GM18507 (cell line): ENCODE measurements at places on chromosomes 2 and 18.

DNA sequence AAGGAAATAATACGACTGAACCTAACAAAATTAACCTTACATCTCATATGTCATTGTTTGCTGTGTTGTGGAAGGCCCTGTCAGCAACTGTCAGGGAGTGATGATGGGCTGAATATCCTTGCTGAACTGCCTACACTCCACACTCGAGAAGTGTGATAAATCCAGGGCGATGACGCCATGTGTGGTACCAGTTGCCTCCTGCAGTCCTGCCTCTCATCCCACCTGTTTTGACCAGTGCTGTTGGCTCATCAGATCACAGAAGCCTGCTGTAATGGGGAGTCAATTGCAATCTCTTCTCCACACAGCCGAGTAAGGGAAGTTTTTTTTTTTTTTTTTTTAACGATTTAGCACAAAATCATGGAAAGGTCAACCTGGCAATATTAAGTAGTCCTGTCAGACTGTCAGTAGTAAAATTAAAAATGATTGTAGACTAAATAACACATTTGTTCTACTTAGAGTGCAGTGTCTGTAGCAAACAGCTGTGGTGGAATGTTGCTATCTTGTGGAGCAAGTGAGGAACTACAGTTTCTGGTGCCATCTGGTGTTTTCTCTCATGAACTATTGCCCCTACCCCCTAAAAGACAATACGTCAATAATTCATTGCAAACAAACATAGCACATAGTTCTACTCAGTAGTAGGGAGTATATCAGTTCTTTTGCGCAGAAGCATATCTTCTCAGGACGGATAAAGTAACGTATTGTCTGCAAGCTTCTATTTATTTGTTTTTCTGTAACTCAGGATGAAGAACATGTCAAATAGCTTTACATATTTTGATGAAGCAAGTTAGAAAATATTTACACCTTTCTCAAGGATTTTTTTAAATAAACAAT is 347.6 kb downstream of the CTNNA2 start:
- no peak for DNase-seq

GRCh38 chr2:134736167-134736880 is 17.5 kb upstream of the TMEM163 start:
- no peak for DNase-seq

GRCh38 chr2:60413069-60413813 is 140.2 kb downstream of the BCL11A start:
- no peak for DNase-seq

GRCh38 chr2:185510060-185510459 is 228.5 kb upstream of the FSIP2 start:
- DNase-seq = no peak

DNA sequence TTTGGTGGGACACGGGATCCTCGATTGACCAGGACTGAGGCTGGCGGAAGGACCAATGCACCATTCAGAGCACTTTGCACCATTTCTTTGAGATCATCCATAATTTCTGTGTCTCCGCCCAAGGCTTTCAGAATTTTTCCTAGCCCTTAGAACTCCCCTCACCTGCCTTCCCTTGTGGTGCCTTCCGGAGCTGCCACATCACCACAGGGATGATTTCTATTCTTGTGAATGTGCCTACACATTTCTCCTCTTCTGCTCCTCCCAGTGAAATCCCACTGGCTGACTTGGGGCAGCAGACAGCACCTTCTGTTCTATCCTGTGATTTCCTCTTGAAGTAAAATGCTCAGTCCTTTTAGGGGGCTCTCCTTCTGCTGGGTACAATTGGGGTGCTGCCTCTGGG is 11.2 kb downstream of the ACOXL start:
- no peak for DNase-seq

DNA sequence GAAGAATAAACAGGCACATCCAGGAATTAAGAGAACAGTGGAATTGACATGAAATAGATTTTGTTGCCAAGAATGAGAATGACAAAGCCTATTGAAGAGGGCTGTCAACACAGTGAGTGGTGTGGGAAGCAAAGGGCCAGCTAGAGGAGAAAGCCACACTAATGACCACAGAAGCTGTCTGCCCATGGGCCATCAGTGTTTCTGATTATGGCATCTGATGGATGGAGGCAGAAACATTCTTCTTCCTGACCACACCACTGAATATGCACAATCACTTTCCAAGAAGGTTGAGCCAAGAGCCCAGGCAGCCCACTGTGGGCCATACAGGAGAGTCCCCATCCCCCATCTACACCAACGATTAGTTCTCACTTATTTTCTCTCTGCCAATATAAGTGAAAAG is 146.0 kb upstream of the SH3BP4 start:
- DNase-seq = no peak

GRCh38 chr18:24826605-24827004 is 366.2 kb downstream of the HRH4 start:
- DNase-seq = no peak

- DNase-seq = no peak
Observed at GRCh38 chr2:46706264-46706983, 209.2 kb downstream of the MCFD2 start.

- no peak for DNase-seq
Observed at GRCh38 chr18:48028696-48029095, 98.2 kb upstream of the SMAD2 start.

DNA sequence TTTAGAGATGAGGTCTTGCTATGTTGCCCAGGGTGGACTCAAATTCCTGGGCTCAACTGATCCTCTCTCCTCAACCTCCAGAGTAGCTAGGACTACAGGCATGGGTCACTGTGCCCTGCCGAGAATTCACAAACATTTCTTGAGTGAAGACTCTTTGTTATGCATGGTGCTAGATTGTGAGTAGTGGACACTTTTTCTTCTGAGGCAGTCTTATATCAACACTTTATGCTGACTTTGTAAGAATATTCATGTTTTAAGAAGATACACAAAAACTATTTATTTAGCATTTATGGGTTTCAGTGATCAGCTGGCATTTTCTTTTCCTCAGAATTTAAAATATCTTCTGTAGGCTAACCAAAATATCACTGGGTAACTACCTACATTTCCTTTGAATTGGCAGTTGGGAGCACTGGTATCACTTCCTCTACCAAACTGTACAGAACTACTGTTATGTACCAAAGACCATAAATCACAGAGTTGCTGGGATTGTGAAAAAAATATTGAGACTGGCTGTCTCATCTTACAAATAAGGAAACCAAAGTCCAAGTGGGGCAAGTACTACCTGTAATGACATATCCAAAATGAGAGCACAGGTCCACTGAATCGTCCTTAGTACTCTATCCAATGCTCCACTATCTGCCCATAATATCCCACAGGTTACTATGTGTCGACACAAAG is 34.0 kb downstream of the DOCK10 start:
- no peak for DNase-seq
